ENCODE measurements at places on chromosomes 5 and 9. TPM values are rescaled to one million over a fixed set of nuclear protein-coding genes. Genes with fewer than 3 reads are reported as not detected.

DNA sequence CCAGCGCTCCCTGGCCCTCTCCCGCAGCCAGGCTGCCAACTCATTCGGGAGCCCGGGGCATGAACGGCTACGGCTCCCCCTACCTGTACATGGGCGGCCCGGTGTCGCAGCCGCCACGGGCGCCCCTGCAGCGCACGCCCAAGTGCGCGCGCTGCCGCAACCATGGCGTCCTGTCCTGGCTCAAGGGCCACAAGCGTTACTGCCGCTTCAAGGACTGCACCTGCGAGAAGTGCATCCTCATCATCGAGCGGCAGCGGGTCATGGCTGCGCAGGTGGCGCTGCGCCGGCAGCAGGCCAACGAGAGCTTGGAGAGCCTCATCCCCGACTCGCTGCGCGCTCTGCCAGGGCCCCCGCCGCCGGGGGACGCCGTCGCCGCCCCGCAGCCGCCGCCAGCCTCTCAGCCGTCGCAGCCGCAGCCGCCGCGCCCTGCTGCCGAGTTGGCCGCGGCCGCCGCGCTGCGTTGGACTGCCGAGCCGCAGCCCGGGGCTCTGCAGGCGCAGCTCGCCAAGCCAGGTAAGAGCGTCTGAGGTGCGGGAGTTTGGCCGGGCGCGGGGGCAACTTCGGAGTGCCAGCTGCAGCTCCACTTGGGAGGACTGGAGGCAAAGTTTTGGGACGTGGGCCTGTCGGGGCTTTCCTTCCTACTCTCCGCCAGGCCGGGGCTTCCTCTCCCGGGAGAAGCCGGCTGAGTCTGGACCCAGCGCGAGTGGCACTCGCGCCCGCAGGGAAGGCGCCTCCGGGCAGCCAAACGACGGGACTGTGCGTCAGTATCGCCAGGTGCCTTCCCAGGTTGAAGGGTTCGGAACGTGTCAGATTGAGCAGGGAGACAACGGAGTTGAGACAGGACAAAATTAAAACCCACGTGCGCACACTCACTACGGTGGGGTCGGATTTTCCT is 735 bp downstream of the DMRT3 start:
- no peak for DNase-seq

- DNase-seq = no peak
Observed at GRCh38 chr5:176365351-176366231, at the start of gene ARL10. TSS of gene ARL10 (plus strand) at chr5:176365487. CDS start at chr5:176365564, 77 bp downstream.

SRP19 gene
- 33.0 TPM for total RNA-seq

DNA sequence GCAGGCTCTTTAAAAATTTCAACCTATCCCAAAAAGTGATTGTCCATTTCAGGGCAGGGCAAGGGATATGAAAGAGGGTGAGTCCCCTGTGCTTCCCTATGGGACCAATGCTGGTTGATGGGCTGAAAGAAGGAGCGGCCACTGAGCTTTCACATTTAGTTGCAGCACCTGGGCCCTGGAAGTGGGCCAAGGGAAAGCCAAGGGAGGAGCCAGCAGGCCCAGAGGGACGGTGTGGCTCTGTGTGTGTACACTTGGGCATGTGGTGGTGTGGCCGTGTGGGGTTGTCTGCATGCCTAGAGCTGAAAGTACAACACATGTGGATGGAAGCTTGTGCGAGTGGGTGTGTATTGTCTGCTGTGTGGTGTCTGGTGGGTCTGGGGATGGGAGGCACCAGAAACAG is 14.0 kb upstream of the PSMD5 start:
- peak; percentile 79 for DNase-seq

GRCh38 chr9:114962809-114963208 is 32.4 kb upstream of the TNFSF8 start:
- no peak for DNase-seq

DNA sequence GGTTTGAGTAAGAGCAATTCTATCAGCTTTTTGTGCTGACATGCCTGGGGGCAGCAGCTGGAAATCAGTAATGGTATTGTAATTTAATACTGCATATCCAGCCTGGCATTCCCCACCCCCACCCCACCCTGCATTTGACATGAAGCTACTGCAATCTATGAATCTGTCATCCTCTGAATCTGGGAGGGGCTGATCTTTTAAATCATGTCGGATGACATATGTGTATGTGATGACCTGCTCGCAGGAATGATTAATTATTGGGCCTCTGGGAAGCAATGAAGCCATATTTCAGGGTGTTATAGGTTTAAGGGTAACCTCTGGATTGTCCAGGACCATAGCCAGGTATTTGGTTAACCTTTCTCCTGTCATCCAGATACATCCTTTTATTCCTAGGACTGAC is 64.6 kb upstream of the RASGRF2 start:
- no peak for DNase-seq

DNA sequence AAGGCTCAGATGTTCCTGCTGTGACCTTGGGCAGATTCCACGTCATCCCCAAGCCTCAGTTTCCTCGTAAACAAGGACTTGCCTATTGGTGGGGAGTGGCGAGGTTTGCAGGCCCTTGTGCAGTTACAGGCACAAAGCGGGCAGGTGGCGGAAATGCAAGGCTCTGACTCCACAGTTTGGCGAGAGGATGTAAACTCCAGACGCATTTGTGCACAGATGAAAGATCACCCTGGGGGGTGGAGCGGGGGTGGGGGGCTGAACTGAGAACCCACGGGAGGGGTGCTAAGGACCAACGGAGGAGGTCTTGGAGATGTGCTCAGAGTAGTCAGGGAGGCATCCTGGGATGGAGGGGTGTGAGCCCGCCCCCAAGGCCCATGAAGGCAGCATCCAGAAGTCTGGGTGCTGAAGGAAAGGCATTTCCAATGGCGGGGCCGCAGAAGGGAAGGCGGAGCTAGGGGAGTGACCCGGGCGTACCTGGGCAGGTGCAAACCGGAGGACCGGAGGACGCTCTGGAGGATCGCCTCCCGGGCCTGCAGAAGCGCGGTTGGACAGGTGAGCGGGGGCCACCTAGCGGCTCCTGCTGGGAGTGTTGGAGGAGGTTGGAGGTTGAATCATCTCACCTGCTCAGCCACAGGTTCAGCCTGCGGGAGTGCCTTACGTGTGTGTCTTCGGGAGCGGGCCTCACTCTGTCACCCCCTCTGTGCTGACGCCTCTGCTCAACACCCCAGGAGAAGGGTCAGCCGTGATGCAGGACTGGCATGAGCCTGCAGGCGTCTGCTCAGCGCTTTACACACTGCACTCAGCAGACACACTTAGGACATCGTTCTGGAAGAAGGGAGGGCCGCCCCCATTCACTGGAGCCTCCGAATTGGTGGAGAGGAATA is 1.9 kb upstream of the FIBCD1 start:
- peak; percentile 84 for DNase-seq

- no peak for DNase-seq
Observed at GRCh38 chr9:114238472-114238871, 83.1 kb downstream of the COL27A1 start.

DNA sequence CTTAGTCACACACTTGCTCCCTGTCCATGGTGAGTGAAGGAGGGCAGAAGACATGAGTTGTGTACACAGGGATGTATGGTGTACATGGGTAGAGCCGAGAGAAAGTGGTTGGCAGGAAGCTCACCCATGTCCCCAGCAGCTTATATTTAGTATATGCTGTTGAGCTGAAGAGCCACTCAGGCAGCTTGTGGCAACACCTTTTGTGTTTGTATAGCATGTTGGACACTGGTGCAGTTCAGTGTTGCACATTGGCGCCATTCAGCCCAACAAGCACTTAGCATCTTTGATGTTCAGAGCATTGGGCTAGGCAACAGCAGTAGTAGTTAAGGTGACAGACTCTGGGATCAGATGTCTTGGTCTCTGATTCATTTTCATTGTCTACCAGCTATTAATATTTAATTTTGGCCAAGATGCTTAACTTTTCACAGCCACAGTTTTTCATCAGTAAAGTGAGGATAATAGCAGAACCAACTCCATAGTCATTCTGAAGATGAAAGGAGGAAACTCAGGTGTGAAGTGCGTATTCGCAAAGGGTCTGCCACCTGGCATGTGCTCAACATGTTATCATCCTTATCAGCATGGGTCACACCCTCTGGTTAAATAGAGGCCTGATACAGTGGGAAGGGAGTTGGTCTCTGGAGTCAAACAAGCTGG is 184.8 kb downstream of the NR3C1 start:
- no peak for DNase-seq

SPINK4 gene
- not detected for total RNA-seq

- no peak for DNase-seq
Observed at GRCh38 chr9:99141849-99142248, 36.9 kb downstream of the TGFBR1 start.

DNA sequence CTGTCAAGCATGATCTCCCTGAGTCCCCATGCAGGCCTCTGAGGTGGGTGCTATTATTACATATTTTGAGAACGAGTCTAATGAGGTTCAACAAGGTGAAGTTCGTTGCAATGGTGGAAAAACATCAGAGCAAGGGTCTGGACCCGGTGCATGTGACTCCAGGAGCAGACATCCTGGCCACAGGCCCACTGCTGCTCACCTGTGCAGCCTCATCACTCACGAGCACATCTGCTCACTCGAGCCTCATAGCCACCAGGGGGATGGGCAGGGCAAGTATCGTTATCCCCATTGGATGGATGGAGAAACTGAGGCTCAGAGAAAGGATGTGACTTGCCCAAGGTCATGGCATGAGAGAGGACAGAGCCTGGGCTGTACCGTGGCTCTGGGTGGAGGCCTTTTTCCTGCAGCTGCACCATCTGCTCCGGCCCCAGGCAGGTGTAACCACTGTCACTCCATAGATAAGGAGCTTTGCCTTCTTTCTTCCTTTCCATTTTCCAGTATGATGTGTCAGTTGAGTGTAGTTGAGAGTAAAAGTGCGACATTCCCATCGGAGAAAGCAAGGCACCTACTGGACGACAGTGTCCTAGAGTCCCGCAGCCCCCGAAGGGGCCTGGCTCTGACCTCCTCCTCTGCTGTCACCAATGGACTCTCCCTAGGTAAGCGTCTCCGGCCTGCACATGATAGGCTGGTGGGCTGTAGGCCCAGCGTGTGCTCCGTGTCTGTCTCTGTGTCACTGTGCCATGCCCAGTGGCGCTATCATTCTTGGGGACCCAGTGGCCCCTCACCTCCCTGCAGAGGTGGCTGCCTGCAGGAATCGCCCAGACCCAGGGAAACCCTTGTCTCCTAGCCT is 68.4 kb upstream of the GARNL3 start:
- DNase-seq = no peak

GRCh38 chr9:100725371-100725770 is 147.5 kb downstream of the CAVIN4 start:
- no peak for DNase-seq

MSMP gene
- total RNA-seq = not detected

TAF11L10 gene
- not detected for total RNA-seq

DNA sequence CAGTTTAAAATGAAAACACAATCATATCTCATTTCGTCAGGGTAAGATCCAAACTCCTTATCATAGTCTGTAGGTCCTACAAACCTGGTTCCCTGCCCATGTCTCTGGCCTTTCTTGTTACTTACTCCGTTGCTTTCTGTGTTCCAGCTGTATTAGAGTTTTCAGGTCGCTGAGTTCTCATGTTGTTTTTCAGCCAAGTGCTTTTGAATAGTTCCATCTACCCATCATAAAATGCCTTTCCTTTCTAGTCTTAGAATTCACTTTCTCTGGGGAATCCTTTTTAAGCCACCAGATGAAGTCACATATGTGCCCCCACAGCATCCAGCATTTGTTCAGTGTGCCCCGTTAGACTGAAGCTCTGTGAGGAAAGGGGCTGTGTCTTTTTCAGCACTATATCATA is 228.7 kb downstream of the YTHDC2 start:
- DNase-seq = no peak

- DNase-seq = no peak
Observed at GRCh38 chr9:35776018-35776417, 15.4 kb upstream of the NPR2 start.

DNA sequence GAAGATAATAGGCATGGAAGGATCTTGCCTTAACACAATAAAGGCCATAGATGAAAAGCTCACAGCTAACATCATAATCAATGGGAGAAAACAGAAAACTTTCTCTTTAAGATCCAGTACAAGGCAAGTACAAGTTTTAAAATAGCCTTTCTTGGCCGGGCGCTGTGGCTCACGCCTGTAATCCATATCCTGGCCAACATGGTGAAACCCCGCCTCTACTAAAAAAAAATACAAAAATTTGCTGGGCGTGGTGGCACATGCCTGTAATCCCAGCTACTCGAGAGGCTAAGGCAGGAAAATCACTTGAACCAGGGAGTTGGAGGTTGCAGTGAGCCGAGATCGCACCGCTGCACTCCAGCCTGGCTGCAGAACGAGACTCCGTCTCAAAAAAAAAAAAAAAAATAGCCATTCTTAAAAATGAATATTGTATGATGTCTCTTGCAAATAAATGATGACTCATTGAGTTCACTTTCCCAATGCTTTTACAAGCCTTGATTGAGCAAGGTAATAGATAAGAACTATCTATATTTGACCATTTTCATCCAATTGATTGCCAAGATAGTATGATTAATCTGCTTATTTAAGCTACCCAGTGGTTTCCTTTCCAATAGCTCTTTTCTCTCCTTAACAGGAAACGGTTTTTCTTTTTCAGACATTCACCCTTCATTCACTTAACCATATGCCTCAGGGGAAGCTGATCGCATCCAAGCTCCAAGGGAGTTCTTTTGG is 15.8 kb downstream of the CCDC152 start:
- DNase-seq = no peak

All from breast epithelium (tissue), 4 donors.